ENCODE measurements at places on chromosomes 1 and 21.

DNA sequence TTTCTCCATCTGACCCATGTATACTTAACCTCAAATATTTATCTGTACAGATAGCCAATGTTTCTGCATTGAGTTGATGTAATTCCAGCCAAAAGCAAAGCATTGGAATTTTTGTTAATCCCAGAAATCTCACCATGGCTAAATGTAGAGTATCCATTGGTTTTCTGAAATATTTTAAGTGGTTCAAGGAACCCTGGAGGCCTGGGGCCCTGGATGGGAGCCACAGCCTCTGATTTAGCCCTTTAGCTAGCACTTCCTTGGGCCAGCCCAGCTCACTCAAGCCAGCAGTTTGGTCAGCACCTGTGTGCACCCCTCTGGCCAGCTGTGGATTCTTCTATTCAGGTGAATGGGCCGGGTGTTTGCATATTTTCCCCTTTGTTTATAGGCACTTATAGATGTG lies 18.8 kb upstream of the EPS8L3 start:
- DNase-seq, result no peak

DNA sequence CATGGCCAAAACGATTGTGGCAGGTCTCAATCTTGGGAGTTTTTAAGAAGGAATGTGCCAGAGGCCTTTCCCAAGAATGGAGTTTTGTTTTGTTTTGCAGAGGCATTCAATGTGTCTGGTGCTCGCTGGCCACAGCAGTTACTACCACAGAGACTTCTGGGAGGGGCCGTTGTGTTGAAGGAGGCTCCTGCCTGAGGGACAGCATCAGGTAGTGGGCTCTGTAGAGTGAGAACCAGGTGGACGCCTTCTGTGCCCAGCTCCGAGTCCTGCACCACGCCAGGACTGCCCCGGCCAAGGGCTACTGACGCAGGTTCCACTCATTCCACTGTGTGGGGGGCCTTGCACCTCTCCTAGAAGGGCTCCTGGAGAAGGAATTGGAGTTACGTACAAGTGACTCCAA lies 44.9 kb upstream of the RBM15 start:
- DNase-seq, result no peak

DNA sequence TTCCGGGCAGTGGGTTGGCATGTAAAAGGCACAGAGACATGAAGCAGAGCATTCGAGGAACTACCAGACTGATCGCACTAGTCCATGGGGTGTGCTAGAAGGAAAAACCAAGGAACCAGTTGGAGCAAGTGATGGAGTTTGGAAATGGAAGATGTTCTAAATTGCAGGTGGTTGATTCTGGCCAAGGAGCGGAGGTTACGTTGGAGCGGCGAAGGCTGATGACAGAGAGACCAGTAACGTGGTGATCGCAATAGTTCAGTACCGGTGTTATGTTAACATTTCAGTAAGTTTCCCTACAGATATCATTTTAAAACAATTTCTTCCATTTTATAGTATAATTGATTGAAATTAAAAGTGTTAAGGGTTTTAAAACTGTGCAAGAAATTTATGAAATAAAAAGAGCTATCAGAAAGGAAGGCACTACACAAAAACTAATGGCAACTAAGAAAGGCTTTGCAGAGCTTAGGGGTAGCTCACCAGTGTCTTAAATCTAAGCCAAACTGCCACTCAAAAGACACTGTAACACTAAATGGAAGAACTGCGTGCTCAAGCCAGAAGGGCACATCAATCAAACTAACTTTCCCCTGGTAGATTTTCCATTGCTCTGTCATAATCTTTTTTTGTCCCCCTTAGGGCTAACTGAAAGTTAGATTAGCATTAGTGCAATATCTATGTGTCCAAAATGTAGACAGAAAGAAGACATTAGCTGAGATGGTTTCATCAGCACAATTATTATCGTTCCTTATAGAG lies 11.3 kb upstream of the HEATR1 start:
- no peak for DNase-seq

- no peak for DNase-seq
These were observed 170.7 kb downstream of the DHRS3 start for GRCh38 chr1:12447307-12447706.

- DNase-seq, result no peak
These were observed 3.3 kb upstream of the OLIG2 start for GRCh38 chr21:33022489-33022827.
